Caki2 (cell line): ENCODE measurements at places on chromosomes 6 and 20.
A peak's percentile ranks its signal among the peaks of the same experiment; 100 is the strongest.

GRCh38 chr6:43125555-43125954 lies 45.5 kb upstream of the SRF start:
- DNase-seq = no peak

- peak; percentile 65 for DNase-seq
Observed at GRCh38 chr20:35207950-35208611, 18.4 kb upstream of the MMP24 start.

DNA sequence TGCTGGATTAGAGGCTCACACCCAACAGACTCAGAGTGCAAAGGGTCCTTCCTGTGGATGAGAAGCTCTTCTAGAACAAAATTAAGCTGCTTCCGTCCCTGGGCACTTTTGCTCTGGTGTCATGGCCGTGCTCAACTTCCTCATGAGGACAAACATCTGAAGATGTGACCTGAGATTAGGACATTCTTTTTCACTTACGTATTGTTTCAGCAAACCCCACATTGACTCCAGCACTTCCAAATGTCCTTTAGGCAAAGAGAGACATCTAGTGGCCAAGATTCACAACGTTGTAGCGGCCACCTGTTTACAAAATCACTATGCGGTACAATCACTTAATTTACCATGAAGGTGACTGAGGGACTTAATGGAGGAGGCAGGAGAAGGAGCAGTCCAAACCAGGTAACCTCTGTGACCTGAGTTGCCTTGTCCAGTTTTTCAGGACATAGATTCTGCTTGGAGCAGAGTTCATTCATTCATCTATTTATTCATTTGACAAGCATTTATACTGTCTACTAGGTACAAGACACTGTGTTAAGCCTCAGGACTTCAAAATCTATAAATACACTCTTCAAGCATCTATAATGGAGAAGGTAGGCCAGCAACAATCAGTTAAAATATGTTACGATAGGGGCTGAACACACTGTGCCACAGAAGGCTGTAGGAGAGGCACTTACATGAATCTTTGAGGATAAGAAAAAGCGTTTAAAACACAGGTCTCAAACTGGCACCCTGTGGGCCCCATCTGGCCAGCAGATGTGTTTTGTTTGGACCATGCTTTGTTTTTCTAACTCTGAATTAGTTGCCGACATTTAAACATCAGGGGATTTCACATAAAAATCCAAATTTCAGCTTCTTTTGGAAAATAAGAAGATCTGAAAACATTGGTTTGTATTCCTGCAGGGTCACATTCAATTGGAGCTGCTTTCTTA lies 5.6 kb upstream of the ADGRF1 start:
- peak; percentile 87 for DNase-seq

- no peak for DNase-seq
Observed at GRCh38 chr6:44388887-44389286, 1.4 kb downstream of the CDC5L start.

DNA sequence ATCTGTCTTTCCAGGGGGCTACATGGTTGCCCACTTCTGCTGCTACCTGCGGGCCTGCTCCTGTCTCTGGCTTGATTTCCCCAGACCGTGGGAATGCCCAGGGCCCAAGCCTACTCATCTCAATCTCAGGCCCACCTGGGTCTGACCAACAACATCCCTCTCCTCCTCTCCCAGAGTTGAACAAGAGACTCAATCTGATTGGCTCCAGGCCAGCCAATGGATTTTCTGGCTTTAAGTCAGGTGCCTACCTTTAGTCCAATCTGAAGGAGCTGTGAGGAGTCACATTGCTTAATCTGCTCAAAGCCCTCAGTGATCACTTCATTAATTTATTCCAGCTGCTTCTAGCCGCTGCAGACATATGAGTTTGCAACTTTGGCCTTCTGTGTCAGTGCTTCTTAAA lies 162.4 kb upstream of the KCNG1 start:
- DNase-seq = no peak

DNA sequence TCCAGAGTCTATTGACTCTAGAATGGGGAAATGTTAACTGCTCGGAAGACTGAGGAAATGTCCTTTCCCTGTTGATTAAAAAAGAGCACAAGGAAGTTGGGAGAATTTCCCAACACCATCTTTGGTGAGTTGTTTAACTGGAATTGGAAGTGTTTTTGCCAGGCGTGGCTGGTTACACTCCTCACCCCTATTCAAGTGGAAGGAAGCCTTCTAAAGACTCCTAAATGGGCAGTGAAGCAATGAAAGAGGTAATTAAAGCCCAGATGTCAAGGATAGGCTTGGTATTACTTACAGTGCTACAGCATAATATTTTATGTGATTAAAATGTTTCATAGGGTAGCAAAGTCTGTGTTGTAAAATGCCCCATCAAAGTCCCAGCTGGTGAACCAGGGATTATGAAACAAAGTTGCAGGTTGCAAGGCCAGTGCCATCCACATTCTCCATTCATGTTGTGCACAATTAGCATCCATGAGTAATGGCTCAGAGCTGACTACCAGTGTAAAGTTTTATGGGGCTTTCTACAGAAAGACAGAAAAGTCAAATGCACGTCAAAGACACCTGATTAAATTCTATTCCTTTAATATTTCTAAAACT lies 52.6 kb downstream of the BTBD3 start:
- no peak for DNase-seq

DNA sequence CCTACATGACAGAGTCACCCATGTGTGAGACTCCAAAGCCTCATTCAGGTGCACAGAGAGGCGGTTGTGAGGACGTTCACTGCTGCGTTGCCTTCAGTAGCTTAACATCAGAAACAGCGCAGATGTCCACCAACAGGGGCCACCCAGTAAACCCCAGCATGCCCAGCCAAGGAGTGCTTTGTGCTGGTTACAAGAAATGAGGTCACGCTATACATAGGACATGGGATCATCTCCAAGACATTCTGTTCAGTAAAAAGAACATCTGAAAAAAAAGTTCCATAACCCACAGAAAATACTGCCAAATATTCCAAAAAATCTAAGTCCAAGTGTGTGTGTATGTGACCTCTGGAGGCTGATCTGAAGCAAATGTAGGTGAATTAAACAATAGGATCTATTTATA lies 16.0 kb downstream of the SLC52A3 start:
- no peak for DNase-seq

DNA sequence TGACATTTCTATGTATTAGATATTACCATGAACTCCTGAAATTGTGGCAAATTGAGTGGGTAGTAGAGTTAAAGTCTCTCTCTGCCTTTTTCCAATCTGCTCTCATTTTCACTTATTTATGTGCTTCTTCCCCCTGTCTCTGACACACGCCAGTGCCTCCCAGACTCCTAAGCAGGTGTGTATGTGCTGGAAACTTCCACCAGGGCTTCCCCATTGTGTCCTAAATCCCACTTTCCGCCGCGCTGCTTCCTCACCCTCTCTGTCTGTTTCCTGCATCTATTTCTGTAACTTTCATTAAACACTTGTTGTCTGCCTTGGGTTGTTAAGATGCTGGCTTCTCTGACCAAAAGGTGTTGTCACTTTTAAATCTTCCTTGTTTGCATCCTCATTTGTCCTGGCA lies 97.6 kb upstream of the HDGFL1 start:
- no peak for DNase-seq

DNA sequence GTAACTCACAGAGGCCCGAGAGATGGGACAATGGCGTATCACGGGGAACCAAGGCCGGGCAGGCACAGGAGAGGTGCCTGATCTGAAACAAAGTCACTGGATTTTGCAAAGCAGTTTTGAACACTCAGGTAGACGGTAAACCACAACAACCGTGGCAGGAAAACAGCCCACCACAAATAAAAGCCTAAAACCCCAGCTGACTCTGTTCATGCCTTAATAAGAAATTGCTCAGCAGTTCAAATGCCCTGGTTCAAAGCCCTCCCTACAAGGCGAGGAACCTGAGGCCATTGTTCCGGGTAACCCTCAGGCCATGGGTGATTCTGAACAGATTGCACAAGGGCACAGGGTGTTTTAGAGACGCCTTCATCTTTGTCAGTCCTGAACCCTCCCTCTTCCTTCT lies 114.2 kb downstream of the MAP3K7 start:
- DNase-seq = no peak

DNA sequence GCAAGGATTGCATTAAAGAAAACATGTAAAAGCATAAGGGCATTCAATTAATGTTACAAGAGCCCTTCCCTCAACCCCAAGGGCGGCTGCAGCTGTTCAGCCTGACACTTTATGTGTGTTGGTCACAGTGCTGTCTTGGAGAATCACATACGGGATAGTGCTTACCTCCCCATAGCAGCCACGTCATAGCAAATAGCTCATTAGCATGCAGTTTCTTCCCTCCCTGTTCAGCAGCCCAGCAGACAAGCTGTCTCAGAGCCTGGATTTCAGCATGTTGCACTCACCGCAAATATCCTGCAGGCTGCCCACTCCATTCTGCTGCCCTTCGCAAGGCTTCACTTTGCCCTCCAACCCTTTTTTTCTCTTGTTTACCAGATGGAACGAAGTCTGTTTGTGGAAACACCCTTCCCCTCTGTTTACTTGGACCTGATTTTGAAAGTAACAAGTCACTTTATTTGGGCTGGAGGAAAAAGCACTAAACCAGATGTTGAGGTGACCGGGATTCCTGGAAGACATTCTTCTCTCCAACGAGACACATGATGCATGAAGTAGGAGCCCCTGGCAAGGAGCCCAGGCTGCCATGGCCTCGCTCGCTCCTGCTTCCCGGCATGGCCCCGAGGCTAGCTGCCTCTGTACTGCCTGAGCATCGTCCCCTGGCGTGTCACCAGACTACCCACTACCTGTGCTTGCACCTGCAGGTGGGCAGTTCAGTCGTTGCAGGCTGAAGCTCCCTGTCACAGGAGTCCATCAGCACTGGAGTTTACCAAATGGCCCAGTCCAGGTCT lies 151.6 kb upstream of the GMDS start:
- no peak for DNase-seq

DNA sequence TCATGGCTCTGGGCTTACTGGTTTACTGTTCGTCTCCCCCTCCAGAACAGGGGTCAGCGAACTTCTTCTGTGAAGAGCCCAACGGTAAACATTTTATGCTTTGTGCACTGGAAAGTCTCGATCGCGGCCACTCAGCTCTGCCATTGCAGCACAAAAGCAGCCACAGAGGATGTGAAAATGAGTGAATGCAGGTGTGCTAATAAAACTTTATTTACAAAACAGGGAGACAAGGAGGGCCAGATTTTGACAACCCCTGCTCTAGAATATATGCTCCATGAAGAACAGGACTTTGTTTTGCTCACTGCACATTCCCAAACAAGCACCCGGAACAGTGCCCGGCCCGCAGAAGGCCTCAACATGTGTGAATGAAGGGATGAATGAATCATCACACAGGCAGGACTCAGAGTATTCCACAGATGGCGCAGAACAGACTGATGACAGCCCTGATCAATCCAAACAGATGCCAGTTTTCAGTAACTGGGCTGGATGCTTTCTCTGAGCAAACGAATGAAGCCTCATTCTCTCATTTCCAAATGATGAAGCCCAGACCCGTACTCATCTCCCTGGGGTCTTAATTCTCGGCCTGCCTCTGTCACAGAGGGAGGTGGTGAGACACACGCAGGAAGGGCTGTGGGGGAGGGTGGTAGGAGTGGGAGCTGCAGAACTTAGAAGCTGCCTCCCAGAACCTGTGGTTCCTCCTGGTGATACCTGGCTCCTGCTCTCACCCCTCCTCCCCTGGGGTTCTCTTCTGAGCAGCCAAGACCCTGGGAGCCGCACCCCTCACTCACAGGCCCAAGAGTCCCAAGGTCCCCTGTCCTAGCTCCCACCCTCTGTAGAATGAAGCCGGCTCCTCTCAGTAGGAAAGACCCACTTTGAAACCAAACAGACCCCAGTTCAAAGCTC lies 196.4 kb downstream of the PREX1 start:
- no peak for DNase-seq

DNA sequence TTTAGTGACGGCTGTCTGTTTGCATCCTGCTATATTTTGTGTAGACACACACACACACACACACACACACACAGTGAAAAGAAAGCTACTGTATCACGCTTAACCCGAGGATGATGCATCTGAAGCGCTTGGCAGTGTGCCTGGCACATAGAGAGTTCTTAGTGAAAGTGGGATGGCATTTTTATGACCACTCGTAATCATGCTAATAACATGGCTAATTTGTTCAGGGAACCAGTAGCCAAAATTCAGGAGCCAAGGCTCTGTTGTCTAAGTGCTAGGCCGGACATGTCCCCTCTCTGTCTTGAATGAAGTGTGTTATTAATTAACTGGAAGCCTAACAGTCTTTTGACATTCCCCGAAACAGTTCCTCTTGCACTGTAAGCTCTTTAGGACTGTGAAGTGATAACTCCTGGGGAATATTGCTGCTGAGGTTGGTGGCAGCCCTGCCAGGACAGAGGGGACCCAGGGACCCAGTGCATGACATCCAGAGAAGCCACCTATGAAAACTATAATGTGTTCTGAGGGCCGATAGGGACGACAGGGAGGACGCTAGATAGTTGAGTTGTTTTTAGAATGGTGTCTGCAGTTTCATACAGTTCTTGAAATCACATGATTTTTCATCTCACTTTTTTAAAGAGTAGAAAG lies 45.0 kb upstream of the IRF4 start:
- DNase-seq = no peak

GRCh38 chr6:111985202-111985731 lies 68.6 kb upstream of the CCN6 start:
- DNase-seq = no peak

- DNase-seq = no peak
Observed at GRCh38 chr6:143429970-143430369, 20.5 kb downstream of the ADAT2 start.

DNA sequence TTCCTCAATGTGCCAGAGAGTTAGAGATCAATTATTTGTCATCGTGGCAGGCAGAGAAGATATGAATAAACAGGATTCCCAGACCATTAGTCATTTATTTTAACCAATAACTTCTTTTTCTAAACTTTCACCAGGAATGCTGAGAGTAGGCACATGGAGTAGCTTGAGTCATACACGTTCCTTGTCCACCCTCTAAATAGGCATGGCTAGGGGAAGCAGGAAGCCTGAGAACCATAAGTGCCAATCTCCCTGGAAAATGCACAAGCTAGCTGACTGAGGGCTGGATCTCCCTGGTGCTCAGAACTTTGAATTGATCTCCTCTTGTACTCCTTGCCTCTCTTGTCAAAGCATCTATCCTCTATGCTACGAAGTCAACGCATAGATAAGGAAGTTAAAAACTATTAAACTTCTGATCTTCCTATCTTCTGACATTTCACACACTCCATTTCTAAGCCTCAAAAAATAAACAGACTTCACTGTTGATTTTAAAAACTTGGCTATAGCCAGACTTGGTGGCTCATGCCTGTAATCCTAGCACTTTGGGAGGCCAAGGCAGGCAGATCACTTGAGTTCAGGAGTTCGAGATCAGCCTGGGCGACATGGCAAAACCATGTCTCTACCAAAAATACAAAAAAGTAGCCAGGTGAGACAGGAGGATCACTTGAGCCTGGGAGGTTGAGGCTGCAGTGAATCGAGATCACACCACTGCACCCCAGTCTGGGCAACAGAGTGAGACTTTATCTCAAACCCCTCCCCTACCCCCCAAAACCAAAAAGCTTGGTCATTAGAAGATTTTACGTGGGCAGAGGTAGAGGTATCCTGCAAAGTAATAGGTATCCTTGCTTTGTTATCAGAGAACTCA lies 11.8 kb downstream of the ADTRP start:
- DNase-seq = peak; percentile 93
